ENCODE measurements at places on chromosomes 3 and 15.

- no peak for DNase-seq
Measured at GRCh38 chr15:56996746-56997470, 78.5 kb downstream of the TCF12 start.

- no peak for DNase-seq
Measured at GRCh38 chr3:100798012-100798411, 88.7 kb downstream of the TFG start.

GRCh38 chr3:28923994-28924393, 356.9 kb upstream of the RBMS3 start:
- no peak for DNase-seq

DNA sequence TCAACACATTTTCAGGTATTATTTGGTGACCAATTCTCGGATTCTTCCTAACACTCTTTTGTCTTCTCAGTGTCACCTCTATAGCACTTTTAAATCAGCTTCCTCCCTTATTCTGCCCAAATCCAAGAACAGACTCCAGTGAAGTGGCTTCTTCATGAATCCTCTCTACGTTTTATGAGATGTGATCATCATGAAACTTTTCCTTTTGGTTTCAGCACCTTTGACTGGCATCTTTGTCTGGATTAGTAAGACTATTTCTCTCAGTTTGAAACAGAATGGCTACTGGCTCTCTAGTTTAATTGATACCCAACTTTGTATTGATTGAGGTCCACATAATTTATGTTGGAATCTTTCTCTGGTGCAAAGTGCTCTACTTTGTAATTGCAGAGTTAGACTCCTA, 45.6 kb downstream of the CMC1 start:
- no peak for DNase-seq
